ENCODE measurements at places on chromosomes 6 and 20.
A peak's percentile ranks its signal among the peaks of the same experiment; 100 is the strongest.

DNA sequence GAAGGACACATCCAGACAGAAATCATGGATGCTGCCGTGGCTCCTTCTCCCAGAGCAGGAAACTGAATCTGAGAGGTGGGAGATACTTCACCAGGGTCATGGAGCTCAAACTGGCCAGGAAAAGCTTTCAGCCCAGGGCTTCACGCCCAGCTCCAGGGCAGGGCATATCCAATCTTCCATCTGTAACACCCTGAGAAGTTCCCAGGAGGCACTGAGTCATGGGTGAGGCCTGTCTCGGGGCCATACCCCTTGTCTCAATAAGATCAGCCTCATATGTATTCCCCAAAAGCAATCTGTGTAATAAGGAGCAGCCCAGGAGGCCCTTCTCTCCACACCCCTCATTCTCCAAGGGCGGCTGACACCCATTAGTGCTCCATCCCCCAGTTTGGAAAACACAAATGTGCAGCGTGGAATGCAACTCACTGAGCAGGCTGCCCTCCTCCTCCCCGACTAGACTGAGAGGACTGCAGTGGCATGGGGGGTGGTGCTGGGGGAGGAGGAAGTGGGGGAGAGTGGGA lies 439.3 kb upstream of the SULF2 start:
- DNase-seq, result no peak

GRCh38 chr6:111871725-111872400 lies 1.4 kb downstream of the FYN start:
- DNase-seq, result no peak

DNA sequence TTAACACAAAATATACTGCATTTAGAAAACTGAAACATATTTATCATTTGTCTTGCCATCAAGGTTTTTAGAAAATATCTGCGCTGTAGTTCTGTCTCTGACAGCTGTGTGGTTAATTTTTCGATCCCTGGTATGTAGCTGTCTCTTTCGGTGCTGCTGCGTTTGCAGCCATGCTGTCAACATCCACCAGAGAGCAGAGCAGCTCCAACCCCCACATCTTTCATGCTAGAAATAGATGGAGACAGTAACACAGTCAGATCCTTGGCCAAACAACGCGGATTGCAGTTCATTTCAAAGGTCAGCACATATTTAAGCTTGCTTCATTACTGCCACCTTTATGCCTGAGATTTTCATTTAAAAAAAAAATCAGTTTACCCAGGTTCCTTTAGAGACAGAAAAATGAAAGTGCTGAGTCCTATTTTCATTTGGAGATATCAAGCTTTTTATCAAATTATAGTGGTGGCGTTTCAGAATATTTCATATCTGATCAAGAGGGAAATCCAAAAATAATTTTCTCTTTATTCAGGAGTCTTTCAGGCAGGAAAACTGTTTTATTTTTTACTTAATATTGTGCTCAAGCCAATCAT lies 157.7 kb upstream of the MMS22L start:
- DNase-seq, result peak; percentile 56

DNA sequence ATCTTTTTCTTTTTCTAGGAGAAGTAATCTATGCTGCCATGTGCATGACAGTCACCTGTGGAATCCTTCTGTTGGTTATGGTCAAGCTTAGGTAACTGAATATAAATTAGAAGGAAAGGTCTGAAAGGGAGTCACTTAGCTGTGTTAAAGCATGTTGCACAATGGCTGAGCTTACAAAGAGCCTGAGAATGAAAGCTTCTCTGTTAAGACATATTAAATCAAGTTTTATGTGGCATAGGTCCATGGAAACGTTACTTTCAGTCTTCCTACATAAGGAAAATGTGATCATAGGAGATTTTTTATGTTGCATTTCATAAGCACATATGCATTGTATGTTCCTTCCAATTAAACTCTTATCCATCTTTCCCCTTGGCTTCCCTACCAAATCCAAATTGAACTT lies 72.1 kb downstream of the GFRAL start:
- DNase-seq, result no peak

- DNase-seq, result no peak
Measured at GRCh38 chr6:35590622-35591066, 77.9 kb upstream of the TULP1 start.

- DNase-seq, result no peak
Measured at GRCh38 chr20:9149796-9150195, 80.9 kb downstream of the PLCB4 start.

- DNase-seq, result no peak
Measured at GRCh38 chr6:12007473-12007872, 4.6 kb upstream of the HIVEP1 start.

DNA sequence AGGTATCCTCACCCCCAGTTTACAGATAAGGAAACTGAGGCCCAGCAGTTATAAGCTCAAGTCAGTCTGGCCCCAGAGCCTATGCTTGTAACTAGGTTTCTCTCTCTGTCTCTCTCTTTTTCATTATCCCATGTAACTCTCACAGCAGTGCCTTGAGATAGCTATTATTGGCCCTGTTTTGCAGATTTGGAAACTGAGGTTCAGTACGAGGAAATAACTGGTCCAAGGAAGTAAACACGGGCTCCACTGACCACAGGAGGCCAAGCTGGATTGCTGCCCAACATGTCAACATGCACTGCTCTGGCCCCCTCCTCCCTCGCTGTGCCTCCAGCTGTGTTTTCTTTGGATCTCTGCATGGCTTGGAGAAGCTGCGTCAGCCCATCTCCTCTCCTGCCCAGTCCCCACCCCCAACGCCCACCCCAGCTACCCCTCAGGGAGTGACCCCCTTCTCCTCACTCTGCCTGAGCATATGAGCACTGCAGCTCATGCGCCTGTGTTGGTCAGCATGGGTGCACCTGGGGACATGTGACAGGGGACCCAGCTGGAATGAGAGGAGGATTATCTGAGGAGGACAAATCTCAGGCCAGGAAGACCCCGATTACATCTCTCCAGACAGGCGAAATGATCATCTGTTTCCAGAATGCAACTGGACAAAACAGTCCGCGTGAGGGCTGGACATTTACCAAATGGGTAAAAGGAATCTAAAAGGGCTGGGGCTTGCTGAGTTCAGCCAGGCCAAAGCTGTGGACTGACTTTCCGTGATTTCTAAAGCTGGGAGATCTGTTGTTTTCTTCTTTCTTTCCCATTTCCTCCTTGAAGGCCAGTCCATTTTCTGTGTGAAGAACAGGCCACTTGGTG lies 7.8 kb upstream of the PLTP start:
- DNase-seq, result no peak

DNA sequence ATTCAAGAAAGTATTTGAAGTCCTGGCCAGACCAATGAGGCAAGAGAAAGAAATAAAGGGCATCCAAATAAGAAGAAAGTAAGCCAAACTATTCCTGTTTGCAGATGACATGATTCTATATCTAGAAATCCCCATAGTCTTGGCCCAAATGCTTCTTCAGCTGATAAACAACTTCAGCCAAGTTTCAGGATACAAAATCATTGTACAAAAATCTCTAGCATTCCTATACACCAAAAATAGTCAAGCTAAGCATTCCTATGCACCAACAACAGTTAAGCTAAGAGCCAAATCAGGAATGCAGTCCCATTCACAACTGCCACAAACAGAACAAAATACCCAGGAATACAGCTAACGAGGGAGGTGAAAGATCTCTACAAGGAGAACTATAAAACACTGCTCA lies 60.1 kb upstream of the PHIP start:
- DNase-seq, result no peak

DNA sequence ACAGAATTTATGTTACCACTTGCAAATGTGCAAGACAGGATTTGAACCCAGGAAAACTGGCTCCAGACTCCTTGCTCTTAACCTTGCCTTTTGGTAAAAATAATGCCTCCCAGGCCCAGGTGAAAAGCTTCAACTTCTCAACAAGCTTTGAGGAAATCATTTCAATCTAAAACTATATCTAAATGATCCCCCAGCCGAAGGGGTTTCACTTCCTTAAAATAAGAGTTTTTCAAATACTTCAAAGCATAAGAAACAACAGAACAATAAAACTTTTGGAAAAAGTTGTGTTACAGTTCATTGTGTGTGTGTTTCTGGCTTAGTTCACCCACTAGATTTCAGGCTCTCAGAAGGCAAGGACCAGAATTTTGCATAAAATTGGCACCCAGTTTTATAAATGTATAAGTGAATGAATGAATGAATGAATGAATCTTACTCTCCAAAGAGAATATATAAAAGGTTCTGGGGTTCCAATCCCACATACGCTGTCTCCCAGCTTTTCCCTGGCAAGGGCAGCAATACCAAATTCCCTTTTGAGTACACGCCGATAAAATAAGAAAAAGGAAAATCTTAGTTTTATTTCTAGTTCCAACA lies 5.4 kb downstream of the OR2H2 start:
- DNase-seq, result no peak

GRCh38 chr6:38337819-38338465 lies 301.8 kb downstream of the BTBD9 start:
- DNase-seq, result peak; percentile 26

GRCh38 chr6:43579171-43579570 lies 3.2 kb downstream of the POLH start:
- no peak for DNase-seq

- no peak for DNase-seq
Measured at GRCh38 chr6:299104-299980, 7.1 kb downstream of the DUSP22 start.

DNA sequence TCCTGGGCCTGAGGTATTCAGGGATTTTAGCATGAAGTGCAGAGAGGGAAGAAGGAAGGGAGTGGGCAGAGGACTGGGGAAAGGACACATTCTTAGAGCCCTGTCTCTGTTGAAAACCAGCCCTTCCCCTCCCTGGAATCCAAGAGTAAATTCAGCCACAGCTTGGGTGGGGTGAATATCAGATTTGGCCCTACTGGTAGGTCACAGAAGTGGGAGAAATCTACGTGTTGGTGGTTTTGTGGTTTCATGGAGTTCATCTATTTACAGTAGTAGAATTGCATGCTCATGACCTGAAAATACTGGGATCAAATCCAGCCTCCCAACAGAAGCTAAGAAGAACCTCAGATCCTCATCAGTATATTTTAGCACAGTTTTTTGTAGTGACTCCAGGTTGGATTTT lies 404.4 kb downstream of the BMP2 start:
- DNase-seq, result no peak

GRCh38 chr20:47529840-47530239 lies 28.2 kb downstream of the NCOA3 start:
- no peak for DNase-seq

- no peak for DNase-seq
Measured at GRCh38 chr20:50293284-50294139, 102.9 kb downstream of the CEBPB start.

- DNase-seq, result no peak
Measured at GRCh38 chr20:16607364-16608276, 34.4 kb upstream of the KIF16B start.

- no peak for DNase-seq
Measured at GRCh38 chr6:45469663-45470062, 91.9 kb upstream of the SUPT3H start.

- DNase-seq, result no peak
Measured at GRCh38 chr20:58568126-58568482, 52.9 kb upstream of the APCDD1L start.

DNA sequence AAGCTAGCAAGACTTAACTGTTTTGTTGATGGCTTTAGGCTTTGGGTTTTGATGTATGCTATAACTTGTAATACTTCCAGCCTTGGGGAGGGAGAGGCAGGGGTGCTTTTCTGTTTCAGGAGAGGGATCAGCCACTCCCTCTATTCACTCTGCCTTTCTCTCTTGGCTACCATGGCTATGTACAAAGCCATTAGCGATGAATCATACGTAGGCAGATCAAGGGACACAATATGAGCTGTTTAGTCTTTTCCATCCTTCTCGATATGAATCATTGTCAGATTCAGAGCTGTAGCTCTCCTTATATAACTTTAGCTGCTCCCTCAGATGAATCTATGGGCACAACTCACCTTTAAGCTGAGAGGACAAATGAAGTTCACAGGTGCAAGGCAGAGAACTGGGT lies 230.6 kb downstream of the TSHZ2 start:
- no peak for DNase-seq

- peak; percentile 79 for DNase-seq
Measured at GRCh38 chr6:16183187-16183664, 54.3 kb downstream of the MYLIP start.

All from SW 1271 (cell line).